K562 (cell line): ENCODE measurements at places on chromosomes 7 and 10. TPM values are rescaled to one million over a fixed set of nuclear protein-coding genes. Genes with fewer than 3 reads are reported as not detected.

DNA sequence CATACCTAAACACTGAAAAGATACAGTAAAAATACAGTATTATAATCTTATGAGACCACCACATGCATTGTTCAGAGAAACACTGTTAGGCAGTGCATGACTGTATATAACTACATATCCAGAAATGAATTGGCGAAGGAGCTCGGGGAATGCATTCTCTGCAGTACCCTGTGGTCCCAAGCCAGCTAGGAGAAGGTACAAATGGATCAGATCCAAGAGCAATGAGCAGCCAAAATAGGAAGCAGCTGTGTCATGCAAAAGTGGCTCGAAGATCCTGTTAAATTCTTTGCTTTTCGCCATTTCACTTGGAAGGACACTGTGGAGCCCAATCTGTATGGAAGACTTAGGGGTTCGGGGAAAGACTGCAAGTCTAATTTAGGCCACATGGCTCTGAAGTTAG is 334.8 kb downstream of the TNS3 start:
- DNase-seq, result no peak

DNA sequence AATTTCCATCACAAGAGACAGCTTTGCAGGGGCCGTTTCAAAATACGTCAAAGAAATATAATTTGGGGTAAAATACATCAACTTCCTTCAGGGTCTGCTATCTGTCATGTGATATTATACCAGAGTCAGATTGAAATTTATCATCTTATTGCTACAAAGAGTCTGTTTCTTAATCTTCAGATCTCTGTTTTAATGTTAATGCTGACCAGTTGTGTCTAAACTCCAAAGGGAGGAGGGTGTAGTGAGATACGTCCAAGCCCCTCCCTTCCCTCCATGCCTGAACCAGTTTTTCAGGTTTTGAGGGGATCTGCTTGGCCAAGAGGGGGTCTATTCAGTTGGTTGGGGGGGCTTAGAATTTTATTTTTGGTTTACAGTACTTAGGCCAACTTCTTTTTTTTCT is 891.6 kb downstream of the GRM8 start:
- DNase-seq, result no peak

Gene CPA2
- 0.84 and 1.2 TPM in 2 replicates for total RNA-seq

DNA sequence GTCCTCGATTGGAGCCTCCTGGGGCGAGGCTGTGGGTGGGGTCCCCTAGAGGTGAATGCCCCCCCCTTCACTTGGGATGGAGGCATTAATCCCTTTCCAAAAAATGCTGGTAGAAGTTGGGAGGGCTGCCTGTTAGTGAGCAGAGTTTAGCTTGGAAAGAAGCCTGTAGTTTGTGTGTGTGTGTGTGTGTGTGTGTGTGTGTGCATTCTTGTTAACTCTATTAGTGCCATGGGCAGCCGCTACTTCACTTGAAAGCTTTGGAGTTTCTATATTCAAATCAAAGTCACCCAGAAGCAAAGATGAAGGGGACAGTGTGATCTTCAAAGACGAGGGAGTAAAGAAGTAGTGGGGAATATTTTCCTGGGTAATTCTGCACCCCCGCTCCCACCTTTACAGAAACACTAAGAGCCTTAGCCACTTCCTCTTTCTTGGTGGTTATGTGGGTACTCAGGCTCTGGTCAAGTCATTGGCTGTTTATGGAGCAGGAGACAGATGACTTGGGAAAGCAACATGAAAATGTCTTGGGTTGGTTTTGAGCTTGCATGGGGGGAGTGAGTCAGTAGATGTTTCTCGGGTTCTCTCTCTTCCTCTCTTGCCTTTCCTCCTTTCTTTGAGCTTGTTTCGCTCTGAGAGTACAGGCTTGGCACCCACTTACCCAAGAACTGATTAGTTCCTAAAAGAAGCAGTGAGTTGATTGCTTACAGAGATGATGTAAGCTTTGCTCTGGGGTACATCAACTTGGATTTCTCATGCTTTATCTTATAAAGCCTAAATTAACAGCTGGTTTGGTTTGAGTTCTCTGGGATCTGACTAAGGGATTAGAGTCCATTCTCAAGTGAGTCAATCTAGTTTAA is 35.9 kb downstream of the TCF7L2 start:
- DNase-seq, result no peak

DNA sequence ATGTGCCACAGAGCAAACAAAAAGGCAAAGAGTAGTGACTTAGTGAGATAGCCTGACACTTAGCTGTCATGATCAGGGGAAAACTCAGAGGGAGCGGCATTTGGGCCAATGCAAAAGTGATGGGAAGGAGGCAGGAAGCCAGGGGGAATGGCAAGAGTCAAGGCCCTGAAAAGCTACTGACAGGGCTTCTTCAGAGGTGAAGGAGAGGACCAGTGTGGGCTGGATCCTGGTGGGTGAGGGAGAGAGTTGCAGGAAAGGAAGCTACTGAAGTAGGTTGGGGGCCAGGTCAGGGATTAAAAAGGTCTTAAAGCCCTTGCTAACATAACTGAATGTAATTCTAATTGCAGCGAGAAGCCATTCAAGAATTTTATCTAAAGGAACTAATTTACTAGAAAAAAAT is 117.0 kb downstream of the AASS start:
- no peak for DNase-seq

Gene CPN1
- 0.09 TPM in 1 of 2 replicates, not detected in the other for total RNA-seq

DNA sequence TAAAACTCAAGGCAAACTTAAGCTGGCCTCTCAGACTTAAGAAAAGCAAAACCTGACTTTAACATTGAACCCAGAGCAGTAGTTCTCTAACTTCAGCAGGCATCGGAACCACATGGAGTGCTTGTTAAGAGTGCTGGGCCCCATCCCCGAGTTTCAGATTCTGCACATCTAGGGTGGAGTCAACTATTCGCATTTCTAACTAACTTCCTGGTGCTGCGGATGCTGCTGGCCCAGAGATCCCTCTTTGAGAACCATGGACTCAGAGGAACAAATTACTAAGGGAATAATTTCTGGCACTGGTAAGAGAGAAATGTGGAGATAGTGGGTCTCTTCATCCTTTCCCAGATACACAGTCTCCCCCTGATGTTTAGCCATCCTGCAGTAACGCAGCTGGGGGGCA is 14.6 kb upstream of the NPFFR1 start:
- no peak for DNase-seq
